ENCODE measurements at places on chromosomes 12 and 14.

DNA sequence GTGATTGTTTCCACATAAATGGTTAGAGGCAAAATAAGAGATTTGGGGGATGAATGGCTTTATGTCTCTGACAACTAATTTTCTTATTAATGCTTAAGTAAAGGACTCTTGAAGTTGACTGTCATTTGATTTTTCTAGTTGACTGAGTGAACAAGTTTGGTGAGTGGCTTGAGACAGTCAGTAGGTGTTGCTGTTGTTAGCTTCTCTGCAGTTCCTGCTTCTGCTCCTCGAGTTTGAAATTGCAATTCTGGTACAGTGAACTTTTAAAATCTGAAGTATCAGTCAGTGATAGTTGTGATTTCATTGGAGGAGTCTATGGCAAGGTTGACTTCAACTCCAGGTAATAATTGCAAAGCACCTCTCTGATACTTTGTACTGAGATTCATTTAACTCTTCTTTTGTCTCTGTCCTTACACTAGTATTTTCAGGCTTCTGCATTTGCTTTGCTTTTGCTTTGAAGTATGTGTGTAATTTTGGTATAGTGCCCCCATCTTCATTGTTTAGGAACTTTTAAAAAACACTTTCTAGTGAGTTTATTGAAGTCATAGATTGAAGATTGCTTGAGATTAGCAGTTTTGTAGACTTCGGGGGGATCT lies 415.5 kb downstream of the PCNX1 start:
- peak; percentile 49 for DNase-seq

DNA sequence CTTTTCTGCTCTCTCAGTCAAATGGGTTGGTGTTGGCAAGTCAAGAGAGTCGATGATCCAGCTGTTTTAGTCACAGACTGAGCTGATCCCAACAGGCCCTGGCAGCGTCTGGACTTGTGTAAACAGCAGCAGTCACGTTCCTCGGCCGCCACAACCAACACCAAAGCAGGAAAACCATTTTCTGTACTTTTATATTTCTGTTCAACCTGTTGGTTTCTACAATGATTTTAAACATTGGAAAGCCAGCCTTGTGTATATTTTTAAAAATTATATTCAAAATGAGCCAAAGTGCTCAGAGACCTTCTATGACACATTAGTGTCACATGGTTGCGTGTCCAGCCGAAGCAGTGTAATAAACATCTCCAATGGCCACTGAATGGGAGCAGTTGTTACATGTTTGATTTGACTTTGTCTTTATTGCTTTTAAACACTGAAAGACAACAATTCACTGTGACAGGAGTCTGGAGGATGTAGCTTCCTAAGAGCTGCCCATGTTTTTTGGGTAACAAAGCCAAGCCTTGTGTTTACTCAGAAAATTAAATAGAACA lies 5.9 kb upstream of the SIVA1 start:
- no peak for DNase-seq

GRCh38 chr12:104122298-104122697 lies 15.7 kb downstream of the NFYB start:
- no peak for DNase-seq

DNA sequence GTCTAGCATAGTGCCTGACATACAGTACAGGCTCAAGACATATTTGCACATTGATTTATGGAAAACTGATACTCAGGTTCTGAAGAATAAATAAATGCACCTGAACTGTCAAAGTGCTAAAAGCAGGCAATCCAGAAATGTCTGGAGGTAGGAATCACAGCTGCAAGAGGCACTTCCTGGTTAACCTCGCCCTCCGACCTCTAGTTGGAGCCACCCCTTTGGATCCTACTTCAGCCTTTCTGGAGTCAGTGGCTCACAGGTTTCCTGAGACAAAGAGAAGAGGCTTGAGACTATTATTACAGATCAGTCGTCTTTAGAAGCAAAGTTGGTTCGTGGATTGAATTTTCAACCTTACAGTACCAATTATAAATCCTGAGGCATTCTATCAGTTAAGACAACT lies 13.0 kb downstream of the TCP11L2 start:
- DNase-seq = no peak

GRCh38 chr12:48903982-48904411 lies 21.3 kb downstream of the FKBP11 start:
- DNase-seq = peak; percentile 80

DNA sequence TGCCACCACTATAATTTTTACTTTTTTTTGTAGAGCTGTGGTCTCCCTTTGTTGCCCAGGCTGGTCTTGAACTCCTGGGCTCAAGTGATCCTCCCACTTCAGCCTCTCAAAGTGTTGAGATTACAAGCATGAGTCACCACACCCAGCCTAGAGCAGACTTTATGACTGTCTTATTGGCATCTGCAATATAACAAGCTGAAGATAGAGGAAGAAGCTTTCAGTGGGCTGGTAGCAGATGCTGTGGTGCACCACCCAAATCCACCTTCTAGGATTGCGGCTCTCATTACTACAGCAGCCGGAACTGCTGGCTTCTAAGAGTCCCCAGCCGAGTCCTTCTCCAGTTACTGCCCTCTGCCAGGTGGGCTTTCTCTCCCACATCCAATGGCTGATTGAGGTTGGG lies 7.6 kb upstream of the STK38L start:
- no peak for DNase-seq

DNA sequence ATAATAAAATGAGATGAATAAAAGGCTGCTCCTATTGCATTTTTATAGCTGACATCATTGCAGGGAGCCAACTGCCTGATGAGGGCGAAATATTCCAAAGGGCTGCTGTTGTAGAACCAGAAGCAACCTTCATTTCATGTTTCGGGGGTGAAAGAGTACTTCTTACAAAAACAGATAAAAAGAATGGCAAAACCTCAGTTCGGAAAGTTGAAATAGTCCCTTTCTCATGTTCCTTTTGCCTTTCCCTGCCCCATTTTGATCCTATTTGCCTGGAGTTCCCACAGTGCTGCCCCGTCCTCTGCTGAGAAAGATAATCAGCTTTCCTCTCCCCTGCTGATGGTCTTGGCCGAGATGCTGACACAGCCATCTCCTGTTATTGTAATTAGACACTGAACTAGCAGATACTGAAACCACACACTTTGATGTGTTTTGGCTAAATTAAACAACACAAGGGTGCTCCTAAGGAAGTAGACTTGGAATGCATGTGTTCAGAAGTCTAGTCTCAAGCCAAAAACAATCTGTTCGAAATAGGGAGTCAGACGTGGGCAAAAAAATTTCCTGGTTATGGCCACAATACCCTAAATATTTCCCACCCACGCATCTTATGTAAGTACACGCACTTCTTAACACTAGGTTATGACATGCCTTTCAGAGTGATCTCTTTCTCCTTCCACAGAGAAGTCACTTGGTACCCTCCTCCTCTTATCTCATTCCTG lies 117.2 kb downstream of the PPM1H start:
- DNase-seq = no peak

DNA sequence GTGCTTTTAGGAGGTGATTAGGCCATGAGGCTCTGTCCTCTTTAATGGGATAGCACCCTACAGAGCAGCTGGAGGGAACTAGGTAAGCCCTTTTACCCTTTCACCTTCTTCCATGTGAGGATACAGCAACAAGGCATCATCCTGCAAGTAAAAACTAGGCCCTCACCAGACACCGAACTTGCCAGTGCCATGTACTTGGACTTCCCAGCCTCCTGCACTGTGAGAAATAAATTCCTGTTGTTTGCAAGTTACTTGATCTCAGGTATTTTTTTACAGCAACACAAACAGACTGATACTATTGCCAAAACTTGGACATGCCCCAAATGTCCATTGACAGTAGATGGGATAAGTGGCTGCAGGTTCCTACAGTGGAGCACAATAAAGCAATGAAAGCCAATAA lies 85.8 kb upstream of the MAP1LC3B2 start:
- no peak for DNase-seq

DNA sequence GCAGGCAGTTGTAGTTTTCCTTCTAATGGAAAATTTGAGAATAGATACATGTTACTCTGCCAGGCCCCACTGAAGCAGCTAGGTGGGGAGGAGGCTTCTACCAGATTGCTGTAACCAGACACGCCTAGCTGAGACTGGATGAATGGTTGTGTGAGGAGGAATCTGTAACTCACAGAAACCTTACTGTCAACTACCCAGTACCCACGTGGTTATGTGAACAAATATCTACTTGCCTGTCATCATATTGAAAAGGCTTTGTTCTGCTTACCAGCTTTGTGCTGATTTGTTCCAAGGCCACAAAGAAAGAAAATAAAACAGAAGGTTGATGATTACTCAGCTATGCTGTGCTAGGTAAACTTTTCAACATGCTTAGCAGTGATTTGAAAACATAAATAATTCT lies 167.2 kb downstream of the CAPZA3 start:
- no peak for DNase-seq

DNA sequence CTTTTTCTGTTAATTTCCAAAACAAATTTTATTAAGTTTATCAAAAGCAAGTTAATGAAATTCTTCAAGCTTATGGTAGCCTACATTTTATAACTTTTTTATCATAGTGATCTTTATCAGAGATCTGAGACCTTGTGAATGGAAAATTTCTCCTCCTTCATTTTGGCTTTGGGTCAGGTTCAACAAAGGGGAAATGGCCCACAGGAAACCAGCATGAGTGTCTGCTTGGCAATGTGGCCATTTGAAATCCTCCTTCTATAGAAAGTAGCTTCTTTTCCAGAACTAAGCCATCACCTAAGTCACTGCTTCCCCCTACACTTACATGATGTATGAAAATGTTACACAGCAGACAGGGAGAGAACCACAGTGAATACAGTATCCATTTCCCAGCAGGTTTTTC lies 1.6 kb downstream of the RHOJ start:
- peak; percentile 55 for DNase-seq

- DNase-seq = no peak
Measured at GRCh38 chr12:7431993-7432685, 11.8 kb downstream of the CD163L1 start.

- peak; percentile 32 for DNase-seq
Measured at GRCh38 chr12:100490056-100490455, 16.4 kb downstream of the NR1H4 start.

DNA sequence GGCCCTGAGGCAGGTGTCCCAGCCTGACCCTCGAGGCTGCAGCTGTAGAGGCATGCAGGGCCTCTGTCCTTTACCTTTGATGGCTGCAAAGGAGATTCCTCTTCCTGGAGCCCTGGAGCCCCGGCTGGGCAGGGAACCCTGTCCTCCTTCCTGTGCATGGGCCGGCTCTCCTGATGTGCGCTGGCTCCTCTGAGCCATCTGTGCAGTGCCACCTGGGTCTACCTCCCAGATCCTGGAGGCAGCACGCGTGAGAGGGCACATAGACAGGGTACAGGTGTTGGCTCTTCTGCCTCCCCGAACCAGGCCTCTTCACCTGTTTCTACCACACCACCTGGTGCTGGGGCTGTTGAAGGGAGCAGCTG lies 115.1 kb downstream of the BEGAIN start:
- no peak for DNase-seq

DNA sequence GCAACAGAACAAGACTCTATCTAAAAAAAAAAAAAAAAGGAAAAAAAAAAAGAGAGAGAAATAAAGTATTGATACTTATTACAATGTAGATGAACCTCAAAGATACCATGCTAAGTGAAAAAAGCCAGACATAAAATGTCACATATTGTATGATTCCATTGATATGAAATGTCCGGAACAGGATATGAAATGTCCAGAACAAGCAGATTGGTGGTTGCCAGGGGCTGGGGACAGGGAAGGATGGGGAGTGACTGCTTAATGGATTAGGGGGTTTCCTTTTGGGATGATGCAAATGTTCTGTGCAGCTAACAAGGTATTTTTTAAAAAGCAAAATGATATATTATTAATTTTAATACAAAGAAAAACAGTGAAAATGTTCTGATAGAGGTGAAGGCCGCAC lies 5.0 kb downstream of the HVCN1 start:
- DNase-seq = no peak

DNA sequence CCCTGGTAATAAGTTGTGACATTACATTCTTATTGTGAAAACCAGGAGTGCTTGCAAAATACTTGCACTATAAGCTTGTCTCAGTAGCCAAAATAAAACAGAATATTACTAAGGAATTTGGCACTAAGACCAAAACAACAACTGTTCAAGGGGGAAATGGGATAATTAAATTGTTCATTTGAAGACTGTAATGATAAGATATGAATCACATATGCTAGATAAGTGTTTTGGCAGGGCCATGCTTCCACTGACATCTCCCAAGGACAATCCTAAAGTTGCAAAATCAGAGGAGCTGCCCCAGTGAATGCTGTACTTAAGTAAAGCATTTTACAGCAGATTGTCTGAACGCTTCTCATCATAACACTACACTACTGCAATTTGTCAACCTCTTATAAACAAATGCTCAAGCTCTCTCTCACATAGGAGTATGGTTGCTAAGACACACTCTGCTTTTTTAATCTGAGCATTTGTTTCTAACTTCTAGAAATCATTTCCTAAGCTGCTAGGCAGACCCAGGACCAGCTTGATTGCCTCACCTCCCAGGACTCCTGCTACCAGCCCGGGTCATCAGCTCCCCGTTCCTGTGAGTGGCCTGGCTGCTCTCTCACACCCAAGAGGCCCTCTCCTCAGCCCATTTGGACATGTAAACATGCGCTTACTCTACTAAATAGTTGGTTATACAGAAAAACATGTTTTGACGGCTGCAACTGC lies 191.5 kb downstream of the PAX9 start:
- no peak for DNase-seq

- no peak for DNase-seq
Measured at GRCh38 chr14:38409071-38409705, 153.3 kb upstream of the CLEC14A start.

DNA sequence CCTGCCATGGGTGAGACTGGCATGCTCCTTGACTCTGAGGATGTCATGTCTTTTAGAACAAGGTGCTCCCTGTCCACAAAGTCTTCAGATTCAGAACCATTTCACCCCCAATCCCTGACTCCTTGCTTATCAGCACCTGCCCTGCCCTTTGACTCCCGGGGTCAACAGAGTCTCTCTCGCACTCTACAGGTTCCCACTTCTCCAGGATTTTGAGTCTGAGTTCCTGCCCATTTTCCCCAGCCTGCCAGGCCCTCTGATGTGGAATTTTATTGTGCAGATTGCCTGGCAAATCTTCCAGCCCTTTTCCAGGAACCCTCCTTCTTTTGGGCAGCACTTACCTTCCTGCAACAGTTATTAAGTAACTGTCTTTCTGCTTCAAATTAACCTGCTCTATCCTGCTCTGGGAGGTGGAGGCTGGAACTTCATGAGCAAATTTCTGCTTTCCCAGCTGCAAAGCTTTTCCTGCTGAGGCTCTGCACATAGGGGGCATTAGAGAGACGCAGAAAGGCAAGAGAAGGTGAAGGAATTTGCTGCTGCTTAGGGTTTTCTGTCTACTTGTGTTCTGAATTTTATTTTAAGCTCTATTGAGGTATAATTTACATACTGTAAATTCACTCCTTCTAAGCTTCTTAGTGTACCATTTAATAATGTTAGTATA lies 259.1 kb downstream of the PCNX1 start:
- peak; percentile 57 for DNase-seq

All from muscle of arm (tissue), 14 donors.